ENCODE measurements at places on chromosomes 2 and 18.

DNA sequence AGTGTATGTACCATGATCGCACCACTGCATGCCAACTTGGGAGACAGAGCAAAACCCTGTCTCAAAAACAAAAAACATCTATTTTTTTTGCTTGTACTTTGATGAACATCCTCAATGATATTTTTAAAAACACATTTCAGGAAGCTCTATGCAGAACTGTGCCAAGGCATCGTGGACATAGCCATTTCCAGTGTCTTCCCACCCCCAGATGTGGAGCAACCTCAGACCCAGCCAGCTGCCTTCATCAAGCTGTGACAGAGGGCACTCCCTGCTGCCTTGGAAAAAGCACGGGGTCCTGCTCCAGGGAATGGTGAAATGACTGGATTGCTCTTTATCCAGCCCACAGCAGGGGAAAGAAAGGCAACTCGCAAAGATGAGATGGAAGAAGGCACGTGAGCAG is 13.7 kb upstream of the POLR1B start:
- DNase-seq, result no peak

GRCh38 chr2:126899616-126900185 is 1.0 kb downstream of the TEX51 start:
- no peak for DNase-seq

- DNase-seq, result no peak
These were observed 80.1 kb downstream of the MYCN start for GRCh38 chr2:16020389-16021008.

GRCh38 chr2:71330585-71331330 is 824 bp upstream of the ZNF638 start:
- DNase-seq, result no peak

- DNase-seq, result no peak
These were observed 5.0 kb upstream of the MYO5B start for GRCh38 chr18:50199921-50200320.
